ENCODE measurements at places on chromosomes 5 and 9.

DNA sequence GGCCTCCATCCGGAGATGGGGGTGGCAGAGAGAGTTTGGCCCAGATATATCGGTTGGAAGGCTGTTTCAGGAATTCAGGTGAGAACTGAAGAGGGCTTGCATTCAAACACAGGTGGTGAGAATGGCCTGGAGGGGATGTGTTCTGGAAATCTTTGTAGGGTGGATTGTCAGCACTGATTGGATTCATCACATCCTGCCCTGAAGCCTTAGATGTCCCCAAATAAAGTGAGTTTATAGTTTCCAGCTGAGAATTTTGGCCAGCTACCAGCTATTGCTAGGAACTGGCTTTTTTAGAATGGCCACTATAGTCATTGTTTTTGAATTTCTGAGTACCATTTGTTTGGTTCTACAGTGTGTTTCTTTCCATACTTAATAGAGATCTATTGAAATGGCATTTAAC lies 46.1 kb upstream of the ANKH start:
- no peak for DNase-seq

DNA sequence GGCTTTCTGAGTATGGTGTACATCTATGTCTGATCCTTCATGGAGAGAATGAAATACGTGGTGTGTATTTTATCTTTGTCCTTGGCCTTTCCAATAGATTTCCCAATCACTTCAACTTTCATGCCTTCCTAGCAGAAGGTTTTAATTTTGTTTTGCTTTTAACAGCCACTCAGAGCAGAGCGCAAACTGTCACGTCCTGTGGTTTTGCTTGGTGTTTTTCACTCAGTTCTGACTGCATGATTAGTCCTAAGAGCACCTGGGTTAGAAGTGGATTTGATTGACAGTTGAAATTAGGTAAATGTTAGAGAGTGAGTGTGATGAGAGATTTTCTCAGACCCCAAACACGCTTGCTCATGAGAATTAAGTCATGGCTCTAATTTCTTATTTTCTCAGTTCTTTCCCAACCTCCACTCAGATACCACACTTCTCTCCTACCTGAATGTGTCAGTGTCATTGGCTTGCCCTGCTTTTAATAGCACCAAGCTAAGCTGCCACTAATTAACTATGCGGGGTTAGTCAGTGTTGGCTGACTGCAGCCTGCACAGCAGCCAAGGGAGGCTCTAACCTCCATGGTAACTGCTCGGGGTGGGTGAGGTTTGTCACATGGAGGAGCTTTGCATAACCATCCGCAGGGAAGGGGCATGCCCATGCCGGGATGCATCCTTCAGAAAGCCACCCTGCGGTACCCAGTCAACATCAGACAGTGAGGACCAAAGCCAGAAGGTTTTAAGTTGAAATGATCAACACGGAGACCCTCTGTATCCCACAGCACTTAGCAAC lies 173.4 kb downstream of the NR3C1 start:
- no peak for DNase-seq

GRCh38 chr9:138077126-138077525 lies 199.5 kb downstream of the CACNA1B start:
- no peak for DNase-seq

DNA sequence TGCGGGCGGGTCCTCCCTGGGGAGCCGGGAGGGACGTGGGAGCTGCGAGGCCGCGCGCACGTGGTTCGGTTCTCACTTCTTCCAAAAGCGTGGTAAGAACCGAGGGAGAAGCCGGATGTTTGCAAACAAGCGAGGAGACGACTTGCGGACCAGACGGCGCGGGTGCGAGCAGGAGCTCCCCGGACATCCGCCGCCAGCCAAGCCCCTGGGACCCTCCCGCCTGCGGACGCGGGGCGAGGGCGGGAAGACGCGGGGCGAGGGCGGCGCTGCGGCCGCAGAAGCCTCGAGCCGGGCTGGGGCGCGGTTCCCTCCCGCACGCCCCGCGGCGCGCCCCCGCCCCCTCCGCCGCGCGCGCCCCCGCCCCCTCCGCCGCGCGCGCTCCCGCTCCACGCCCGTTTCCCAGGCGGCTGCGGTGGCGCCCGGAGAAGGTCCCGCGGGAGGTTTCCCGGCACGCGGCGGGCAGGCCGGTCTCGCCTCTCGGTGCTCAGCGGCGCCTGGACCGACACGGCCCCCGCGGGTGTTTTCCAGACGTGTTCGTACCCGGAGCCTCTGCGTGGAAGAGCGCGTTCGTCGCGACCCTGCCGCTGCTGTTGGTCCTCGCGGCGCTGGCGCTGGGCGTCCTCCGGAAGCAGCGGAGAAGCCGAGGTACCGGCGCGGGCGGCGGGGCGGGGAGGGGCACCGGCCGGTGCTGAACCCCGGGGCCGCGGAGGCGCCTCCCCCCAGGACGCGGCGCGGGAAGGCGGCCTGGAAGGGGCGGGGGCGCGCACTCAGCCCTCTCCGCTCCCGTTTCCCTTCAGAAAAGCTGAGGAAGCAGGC lies 12.8 kb downstream of the BTNL9 start:
- DNase-seq = no peak

GRCh38 chr5:1175801-1176472 lies 25.5 kb upstream of the SLC6A19 start:
- DNase-seq = peak; percentile 20

- no peak for DNase-seq
Measured at GRCh38 chr9:93097511-93098201, 1.6 kb downstream of the CARD19 start.

- no peak for DNase-seq
Measured at GRCh38 chr9:127178686-127179632, 56.5 kb upstream of the ANGPTL2 start.

- DNase-seq = peak; percentile 25
Measured at GRCh38 chr9:18208166-18209059, 265.5 kb upstream of the ADAMTSL1 start.

DNA sequence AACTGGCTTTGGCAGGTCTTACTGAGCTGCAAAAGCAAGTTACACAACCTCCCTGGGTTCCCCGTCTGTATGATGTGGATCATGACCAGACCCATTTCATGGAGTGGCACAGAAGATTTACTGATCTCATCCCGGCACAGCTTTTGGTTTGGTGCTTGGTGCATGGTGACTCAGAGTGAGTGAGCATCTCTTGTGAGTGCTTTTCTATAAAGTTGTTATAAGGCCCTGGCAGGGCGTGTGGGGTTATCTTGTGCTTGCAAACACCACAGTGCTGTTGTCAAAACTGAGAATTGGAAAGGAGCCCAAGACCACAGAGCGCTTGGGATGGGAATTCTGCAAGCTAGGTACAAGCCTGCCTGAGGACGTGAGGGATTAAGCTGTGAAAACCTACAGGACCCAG lies 425.2 kb downstream of the GADD45G start:
- no peak for DNase-seq

- no peak for DNase-seq
Measured at GRCh38 chr9:35324966-35325365, 163.2 kb downstream of the UNC13B start.

GRCh38 chr9:126984969-126985368 lies 70.4 kb downstream of the RALGPS1 start:
- DNase-seq = no peak

DNA sequence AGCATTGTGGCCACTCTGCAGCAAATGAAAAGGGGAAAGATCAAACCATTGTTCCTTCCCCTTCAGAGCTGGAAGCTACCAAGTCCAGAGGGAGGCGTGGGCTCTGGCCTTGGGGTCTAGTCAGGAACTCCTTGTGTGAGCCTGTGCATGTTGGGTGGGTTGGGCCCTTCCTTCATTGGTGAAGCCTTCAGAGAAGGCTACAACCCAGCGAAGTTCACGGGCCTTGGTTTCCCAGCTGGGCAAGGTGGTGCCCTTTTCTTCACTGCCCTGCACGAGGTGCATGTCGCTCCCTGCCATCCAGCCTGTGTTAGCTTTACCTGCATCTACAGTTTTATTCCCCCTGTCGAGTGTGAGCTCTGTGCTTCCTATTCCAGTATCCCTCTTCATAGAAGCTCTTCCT lies 84.7 kb downstream of the ZNF618 start:
- DNase-seq = no peak

DNA sequence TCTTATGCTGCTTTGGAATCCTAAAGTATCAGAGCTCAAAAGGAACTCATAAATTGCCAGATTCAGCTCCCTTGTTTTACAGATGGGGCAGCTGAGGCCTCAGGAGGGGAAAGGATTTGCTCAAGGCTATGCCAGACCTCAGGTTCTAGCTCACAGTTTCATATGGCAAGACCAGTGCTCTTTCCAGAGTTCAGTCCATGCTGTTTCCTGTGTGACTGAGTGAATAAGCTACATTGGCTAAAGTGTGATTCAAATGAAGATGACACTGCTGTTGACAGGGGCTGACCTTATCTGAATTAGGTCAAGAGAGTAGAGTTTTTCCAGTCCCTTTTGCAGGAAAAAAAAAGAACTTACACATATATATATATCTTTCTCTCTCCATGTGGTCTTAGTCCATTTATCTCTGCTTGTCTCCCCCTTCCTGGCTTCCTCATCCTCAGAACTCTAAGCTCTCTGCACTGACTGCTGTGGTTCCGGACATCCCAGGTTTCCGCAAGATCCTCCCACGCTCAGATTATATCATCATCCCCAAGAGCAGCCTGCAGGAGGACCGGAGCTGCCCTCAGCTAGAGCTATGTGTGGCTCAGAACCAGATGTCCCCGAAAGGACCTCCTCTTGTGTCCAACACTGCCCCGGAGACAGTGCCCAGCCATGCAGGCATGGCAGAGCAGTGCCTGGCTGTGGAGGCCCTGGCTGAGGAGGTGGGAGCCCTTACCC lies 9.3 kb downstream of the HMGXB3 start:
- no peak for DNase-seq

DNA sequence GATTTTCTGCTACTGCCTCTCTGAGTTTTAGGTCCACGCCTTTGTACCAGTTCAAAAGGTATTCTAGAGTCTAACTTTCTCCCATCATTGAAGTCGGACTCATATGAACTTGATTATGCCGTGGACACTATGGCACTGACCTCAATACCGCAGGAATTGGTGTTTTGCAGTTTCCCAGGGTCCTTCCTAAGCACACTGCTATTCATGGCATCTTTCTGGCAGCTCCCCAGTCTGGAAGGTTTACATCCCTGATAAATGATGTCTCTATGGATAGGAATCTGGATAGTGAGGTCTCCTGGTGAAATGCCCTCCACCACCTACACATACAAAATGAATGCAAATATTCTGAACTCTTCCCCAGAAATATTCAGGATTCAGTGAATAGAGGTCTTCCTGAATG lies 422.2 kb downstream of the CTNND2 start:
- DNase-seq = no peak

- DNase-seq = no peak
Measured at GRCh38 chr9:135507104-135508035, 6.9 kb downstream of the MRPS2 start.

DNA sequence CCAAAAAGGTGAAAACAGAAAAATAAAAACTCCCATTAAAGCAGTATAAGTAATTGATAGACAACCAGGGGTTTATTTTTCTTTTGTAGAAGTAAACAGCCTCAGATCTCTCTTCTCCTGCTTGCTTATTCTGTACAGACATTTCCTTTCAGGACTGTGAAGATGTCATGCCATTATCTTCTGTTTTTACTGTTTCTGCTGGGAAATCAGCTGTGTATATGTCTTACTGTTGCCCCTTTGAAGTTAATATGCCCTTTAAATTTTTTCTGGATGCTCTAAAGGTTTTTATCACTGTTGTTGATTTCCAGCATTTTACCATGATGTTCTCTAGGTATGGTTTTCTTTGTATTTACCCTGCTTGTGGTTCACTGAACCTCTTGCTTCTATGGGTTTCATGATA lies 199.5 kb downstream of the NXNL2 start:
- DNase-seq = no peak

- no peak for DNase-seq
Measured at GRCh38 chr9:93968451-93969327, 13.5 kb upstream of the BARX1 start.

GRCh38 chr5:129718471-129719090 lies 29.3 kb upstream of the MINAR2 start:
- DNase-seq = no peak

DNA sequence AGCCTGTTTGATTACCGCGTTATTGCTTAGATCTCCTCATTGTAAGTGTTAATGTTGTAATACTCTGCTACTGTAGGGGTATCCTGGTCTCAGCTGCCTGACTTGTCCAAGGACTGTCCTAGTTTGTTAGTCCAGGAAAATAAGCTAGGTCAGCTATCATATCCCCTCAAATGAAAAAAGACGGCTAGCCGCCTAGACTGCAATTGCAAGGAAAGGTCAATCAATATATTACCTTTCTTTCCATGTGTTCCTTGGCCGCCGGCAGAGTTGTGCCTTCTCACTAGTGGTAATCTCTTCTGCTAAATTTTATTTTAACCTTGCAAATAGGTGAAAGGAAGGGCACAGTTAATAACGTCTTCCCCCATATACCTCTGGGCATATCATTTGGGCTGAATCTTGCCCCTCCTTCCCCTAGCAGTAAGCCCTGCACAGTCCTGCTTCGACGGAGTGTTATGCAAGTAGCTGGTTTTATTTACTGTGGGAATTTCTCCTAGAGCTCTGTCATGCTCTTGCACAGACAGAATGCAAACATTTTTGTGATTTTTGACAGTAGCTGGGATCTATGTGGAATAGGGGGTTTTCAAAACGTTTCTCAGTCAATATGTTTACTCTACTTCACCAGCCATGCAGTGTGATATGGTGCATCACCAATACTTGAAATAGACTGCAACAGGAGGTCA lies 288.5 kb downstream of the MAST4 start:
- no peak for DNase-seq

GRCh38 chr9:120663380-120663779 lies 50.9 kb downstream of the MEGF9 start:
- no peak for DNase-seq

DNA sequence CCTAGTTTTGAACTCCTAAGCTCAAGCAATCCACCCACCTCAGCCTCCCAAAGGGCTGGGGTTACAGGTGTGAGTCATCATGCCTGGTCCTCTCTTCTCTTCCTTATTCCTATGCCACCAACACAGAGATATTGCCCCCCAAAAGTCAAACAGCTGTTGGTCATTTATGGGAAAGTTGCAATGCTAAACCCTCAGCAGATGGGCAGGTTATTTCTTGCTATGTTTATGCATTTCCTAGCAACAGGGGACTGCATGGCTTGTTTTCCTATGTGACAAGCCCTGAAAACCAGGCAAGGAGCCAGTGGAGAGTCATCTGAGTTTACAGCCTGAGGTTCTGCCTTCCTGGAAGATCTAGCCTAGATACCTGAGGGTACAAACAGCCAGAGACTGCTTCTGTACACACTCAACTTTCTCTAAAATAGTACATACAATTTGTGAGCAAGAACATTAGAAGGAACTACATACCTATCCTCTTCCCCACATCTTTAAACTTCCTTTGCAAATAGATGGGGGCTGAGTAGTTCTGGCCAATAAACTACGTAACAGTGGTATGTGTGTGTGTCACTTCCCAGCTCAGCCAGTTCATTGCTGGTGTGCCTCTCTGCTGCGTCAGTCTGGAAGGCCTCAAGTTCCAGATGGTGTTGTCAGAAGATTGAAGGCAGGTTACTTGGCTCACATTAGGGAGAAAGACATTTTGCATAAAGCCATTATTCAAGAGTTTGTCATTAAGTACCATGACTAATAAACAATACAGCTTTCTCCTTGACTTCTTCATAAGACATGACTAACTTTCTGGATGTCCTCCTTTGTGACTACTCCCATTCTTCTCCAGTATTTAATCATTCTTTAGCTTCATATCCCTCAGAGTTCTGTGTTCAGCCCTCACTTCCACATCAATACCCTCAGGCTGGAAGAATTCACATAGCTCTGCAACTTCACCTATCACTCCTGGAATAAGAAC lies 65.3 kb downstream of the CSNK1A1 start:
- DNase-seq = peak; percentile 67
